ENCODE measurements at places on chromosomes 11 and 22. TPM values are rescaled to one million over a fixed set of nuclear protein-coding genes. Genes with fewer than 3 reads are reported as not detected.
A peak's percentile ranks its signal among the peaks of the same experiment; 100 is the strongest.

DNA sequence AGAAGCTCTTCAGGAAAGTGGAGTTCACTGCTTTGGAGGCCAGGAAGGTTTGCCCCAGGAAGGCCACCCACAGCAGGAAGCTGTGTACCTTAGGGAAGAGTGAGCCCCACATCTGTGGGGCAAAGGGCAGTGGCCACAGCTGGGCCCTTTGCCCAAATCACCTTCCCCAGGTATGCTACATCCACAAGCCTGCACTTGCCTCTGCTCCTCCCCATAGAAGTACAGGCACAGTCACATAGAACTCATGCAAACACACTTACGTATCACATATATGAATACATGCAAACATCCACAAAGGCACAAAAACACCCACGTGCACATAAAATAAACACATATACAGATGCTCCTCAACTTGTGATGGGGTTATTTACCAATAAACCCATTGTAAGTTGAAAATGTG is 2.1 kb downstream of the TRIM29 start:
- no peak overlapping the region for H3K4me3 ChIP-seq
- no peaks in the 10 kb centered on the region for H3K36me3 ChIP-seq
- no peaks in the 10 kb centered on the region for H3K4me1 ChIP-seq
- no peak for DNase-seq
- H3K27ac ChIP-seq = no peak overlapping the region
- H3K27me3 ChIP-seq = no peaks in the 10 kb centered on the region

- H3K27ac ChIP-seq = no peak overlapping the region
- peaks cover 7% of the 10 kb centered on the region for H3K4me1 ChIP-seq
- H3K27me3 ChIP-seq = peaks cover 3% of the 10 kb centered on the region
- H3K4me3 ChIP-seq = no peak overlapping the region
- H3K36me3 ChIP-seq = no peaks in the 10 kb centered on the region
- no peak for DNase-seq
These were observed 81.2 kb upstream of the SPON1 start for GRCh38 chr11:13881226-13881905.

- no peaks in the 10 kb centered on the region for H3K27me3 ChIP-seq
- no peaks in the 10 kb centered on the region for H3K36me3 ChIP-seq
- H3K27ac ChIP-seq = no peak overlapping the region
- H3K4me1 ChIP-seq = no peaks in the 10 kb centered on the region
- no peak for DNase-seq
These were observed 489.9 kb upstream of the RAG2 start for GRCh38 chr11:37087650-37088572.

- peaks cover 3% of the 10 kb centered on the region for H3K36me3 ChIP-seq
- H3K4me3 ChIP-seq = no peak overlapping the region
- H3K27ac ChIP-seq = no peak overlapping the region
- DNase-seq = no peak
These were observed 2.4 kb upstream of the ASCC2 start for GRCh38 chr22:29840498-29840897.

GRCh38 chr11:12642040-12642439 is 32.2 kb upstream of the TEAD1 start:
- no peak for DNase-seq
- H3K27me3 ChIP-seq = no peaks in the 10 kb centered on the region
- H3K4me3 ChIP-seq = no peak overlapping the region
- H3K27ac ChIP-seq = no peak overlapping the region
- no peaks in the 10 kb centered on the region for H3K36me3 ChIP-seq

- no peaks in the 10 kb centered on the region for H3K27me3 ChIP-seq
- H3K4me3 ChIP-seq = no peak overlapping the region
- H3K4me1 ChIP-seq = no peaks in the 10 kb centered on the region
- no peak for DNase-seq
- H3K36me3 ChIP-seq = no peaks in the 10 kb centered on the region
These were observed 5.0 kb upstream of the VWA5A start for GRCh38 chr11:124110201-124110600.

DNA sequence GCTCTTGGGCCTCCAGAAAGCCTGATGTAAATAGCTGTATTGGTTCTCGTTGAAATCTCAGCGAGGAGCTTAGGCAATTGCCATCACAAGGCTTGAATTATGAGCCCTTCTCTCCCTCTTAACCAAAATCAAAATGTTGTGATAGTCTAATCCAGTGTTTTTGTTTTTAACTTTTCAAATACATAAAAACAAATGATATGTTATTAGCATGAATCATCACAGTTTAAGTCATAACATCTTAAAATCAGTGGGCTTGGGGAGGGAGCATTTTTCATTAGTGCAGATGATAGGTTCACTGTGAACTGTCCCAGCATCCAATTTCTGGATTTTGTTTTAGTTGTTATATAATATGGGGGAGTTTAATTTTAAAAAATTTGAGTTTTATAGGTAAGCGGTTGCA is 48.9 kb upstream of the HORMAD2 start:
- no peak for DNase-seq
- peaks cover 38% of the 10 kb centered on the region for H3K4me1 ChIP-seq
- no peaks in the 10 kb centered on the region for H3K27me3 ChIP-seq
- H3K4me3 ChIP-seq = no peak overlapping the region
- peaks cover 20% of the 10 kb centered on the region for H3K36me3 ChIP-seq
- H3K27ac ChIP-seq = no peak overlapping the region

The TMPRSS5 gene
- 18.8 TPM for total RNA-seq

DNA sequence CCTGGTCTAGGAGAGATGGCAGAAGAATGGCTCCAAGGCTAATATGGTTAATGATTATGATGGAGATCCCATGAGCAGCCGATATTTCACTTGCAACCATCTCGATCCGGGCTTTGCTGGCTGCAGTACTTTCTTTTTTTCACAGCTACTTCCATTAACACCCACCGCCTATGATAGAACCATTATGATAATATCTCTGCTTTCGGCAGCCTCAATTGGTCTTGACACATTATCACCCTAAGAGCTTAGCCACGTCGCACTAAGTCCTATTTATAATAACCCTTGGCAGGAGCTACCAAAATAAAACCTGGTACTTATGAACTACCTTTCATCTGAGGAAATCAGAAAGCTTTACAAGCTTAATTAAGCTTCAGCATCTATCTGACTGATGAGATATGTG is 7.6 kb upstream of the FJX1 start:
- DNase-seq = no peak
- peaks cover 7% of the 10 kb centered on the region for H3K4me1 ChIP-seq
- peaks cover 2% of the 10 kb centered on the region for H3K27me3 ChIP-seq
- no peaks in the 10 kb centered on the region for H3K36me3 ChIP-seq
- H3K4me3 ChIP-seq = no peak overlapping the region

GRCh38 chr22:35834061-35834460 is 116.4 kb downstream of the APOL5 start:
- no peak for DNase-seq
- H3K4me1 ChIP-seq = no peaks in the 10 kb centered on the region
- H3K36me3 ChIP-seq = no peaks in the 10 kb centered on the region
- H3K4me3 ChIP-seq = no peak overlapping the region
- no peaks in the 10 kb centered on the region for H3K27me3 ChIP-seq

The FOXRED2 gene
- 13.0 TPM for total RNA-seq

DNA sequence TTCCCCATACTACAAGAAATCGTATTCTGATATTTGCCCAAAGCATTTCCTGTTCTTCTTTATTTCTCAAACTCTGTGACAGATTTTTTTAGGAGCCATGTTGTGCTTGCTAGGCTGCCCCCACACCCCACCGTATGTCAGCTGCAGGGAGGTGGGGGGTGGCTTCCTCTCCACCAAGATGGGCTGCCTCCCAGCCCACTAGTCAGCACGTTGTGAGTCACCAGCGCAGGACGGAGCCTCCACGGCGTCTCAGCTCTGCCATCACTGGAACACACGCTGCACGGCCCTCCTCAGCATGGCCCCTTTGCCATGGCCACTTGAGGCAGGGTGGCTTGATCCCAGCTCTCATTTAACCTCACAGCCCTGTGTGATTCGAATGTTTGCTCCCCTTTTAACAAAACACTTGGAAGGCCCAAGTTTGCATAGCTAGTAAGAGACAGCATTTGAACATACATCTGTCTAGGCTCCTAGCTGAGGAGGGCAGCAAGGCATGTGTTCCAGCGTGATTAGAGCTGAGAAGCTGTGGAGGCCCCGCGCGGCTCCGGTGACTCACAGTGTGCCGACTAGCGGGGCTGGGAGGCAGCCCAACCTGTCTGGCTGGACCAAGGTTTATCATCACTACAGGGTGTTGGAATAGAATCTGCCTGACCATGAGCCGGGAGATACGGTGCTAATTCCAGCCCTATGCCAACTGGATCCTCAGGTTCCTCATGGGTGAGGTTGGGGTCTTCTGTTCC is 180.7 kb upstream of the NCAM1 start:
- H3K4me3 ChIP-seq = no peak overlapping the region
- no peaks in the 10 kb centered on the region for H3K36me3 ChIP-seq
- no peak for DNase-seq
- H3K4me1 ChIP-seq = peaks cover 42% of the 10 kb centered on the region
- H3K27ac ChIP-seq = no peak overlapping the region

GRCh38 chr11:62980133-62980760 is 4.5 kb downstream of the SLC22A6 start:
- H3K27ac ChIP-seq = no peak overlapping the region
- H3K36me3 ChIP-seq = peaks cover 7% of the 10 kb centered on the region
- H3K4me1 ChIP-seq = peaks cover 24% of the 10 kb centered on the region
- H3K27me3 ChIP-seq = no peaks in the 10 kb centered on the region

DNA sequence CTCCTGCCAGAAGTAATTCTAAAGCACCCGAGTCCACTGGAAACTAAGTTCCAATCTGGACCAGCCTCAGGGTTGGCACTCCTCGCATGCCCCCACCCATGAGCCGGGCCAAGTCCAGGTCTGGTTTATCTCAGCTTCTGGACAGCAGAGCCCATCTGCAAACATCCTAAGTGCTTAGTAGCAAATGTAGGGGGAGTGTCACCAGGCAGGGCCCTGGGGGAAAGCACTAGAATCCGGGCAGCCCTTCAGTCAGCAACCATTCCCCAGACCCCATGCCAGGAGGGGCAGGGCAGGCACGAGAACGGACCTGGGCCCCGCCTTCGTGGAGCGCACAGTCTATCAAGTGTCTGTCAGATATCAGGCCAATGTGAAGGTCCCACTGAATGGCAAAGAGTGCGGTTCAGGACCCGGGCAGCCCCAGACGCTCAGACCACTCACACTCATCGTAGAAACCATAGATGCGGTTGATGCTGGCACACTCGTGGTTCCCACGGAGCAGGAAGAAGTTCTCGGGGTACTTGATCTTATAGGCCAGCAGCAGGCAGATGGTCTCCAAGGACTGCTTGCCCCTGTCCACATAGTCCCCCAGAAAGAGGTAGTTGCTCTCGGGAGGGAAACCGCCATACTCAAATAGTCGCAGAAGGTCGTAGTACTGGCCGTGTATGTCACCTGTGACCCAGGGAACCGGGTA is 1.3 kb downstream of the PPP1CA start:
- DNase-seq = no peak
- peaks cover 56% of the 10 kb centered on the region for H3K4me1 ChIP-seq
- peaks cover 53% of the 10 kb centered on the region for H3K36me3 ChIP-seq
- H3K4me3 ChIP-seq = peak overlapping the region; percentile 87
- no peak overlapping the region for H3K27ac ChIP-seq
- H3K27me3 ChIP-seq = no peaks in the 10 kb centered on the region

The SLC6A5 gene
- total RNA-seq = 56.9 TPM

Measured in spinal cord (tissue), 10 donors.